ENCODE measurements at places on chromosomes 5 and 9. TPM values are rescaled to one million over a fixed set of nuclear protein-coding genes. Genes with fewer than 3 reads are reported as not detected.

The HTR4 gene
- total RNA-seq = 0.16 TPM

The SLC34A3 gene
- not detected for total RNA-seq

The OTULIN gene
- 27.1 TPM for total RNA-seq

The NUTM2F gene
- not detected for total RNA-seq

The LHX3 gene
- not detected for total RNA-seq

The MZB1 gene
- 0.61 TPM for total RNA-seq

The TMEM232 gene
- 2.5 TPM for total RNA-seq

DNA sequence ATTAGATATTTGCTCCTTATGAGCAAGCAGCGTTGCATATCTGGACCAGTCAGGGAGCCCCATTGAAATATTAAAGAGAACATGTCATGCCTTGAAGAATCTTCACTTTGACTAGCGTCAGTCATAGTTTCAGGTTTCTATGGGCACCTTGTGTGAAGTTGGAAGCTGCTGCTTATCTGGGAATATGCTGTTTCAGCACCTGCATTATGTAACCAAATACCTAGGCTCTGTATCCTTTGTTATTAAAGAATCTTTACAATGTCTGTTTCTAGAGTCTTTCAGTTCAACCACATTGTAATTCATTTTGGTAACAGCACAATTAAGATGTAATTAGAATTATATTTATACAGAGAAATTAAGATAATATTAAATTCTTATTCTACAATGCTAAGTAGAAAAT, 818.8 kb upstream of the TYRP1 start:
- no peak for DNase-seq

DNA sequence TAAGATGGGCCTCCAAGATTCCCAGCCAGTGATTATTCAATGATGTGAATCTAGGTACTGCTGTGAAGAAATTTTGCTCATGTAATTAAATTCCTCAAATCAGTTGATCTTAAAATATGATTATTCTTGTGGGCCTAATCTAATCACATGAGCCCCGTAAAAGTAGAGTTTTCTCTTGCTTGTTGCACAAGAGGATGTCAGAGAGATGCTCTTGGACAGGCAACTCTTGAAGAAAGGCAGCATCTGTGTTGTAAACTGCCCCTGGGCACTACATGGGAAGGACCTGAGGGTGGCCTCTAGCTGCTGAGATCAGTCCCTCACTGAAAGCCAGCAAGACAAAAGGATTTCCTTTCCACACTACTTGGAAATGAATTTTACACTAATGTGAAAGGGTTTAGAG, 132.9 kb downstream of the TRPM3 start:
- DNase-seq = no peak

DNA sequence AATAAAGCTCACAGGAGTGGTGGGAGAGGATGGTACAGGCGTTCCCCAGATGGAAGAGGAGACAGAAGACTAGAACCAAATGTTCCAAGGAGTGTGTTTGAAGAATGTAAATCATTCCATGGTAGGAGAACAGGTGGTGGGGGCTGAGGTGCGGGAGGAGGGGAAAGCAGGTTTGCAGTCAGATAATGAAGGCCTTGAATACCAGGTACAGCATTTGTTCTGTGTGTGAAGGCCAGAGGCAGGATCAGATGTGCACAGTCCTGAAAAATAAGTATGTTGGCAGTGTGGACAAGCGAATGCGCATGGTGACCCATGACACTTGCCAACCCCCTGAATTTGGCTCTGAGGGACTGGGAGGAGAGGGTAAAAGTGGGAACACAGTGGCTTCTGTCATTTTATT, 59.9 kb upstream of the ALDH1B1 start:
- no peak for DNase-seq

DNA sequence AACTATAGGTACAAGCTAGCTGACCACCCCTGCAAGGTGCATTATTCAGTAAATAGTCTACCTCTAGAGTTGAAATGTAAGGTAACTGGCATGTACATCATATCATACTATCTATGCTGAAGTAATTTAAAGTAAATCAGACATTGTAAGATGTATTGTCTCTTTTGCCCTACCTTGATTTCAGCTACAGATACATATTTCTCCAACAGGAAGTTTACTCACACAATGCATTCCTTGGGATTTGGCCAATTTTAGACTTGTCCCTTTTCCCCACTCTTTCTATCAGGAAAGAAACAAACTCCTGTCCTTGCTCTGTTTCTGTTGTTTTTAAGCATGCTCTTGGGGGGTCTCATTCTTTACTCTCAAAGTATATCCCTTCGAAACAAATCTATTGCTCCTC, 58.5 kb upstream of the TSLP start:
- no peak for DNase-seq

- DNase-seq = no peak
Measured at GRCh38 chr5:16871746-16872339, 64.2 kb downstream of the MYO10 start.

DNA sequence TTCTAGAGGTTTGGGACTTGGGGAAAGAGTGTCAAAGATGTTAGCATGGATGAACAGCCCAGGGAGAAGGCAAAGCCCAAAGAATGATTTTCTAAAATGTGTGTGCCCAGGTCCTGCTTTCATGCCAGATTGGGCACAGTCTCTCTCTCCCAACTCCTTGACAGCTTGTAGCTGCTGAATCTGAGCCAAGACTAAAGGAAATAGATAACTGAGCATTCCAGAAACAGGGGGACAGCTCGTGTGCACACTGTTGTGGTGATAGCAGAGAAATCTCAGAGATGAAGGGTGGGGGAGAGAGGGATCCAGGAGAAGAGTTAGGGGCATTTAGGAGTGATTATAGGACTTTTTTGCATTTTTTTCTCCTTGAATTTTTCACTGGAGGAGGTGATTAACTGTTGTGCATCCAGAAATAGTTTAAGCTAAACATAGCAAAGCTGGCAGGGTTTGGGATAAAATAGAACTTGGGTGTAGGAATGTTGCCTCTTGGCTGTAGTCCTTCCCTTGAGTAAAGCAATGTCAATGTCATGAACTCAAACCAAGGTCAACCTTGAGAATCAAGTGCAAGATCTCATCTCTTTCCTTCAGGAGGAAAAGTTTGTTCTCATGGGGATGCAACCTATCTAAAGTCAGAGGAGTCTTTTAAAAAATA, 245.9 kb downstream of the SH3GL2 start:
- no peak for DNase-seq

- DNase-seq = no peak
Measured at GRCh38 chr9:114552706-114553105, 34.9 kb upstream of the ATP6V1G1 start.

GRCh38 chr9:101707721-101708120, 30.7 kb downstream of the GRIN3A start:
- DNase-seq = no peak

- DNase-seq = no peak
Measured at GRCh38 chr9:89455356-89455824, 42.5 kb downstream of the SEMA4D start.

- no peak for DNase-seq
Measured at GRCh38 chr5:83426855-83427254, 44.7 kb upstream of the VCAN start.

- no peak for DNase-seq
Measured at GRCh38 chr5:61301341-61302199, 30.5 kb upstream of the ZSWIM6 start.

GRCh38 chr9:29714860-29715259, 2141.6 kb upstream of the C9orf72 start:
- no peak for DNase-seq

All from mesenteric fat pad (tissue), 1 donor.